Osteoblast (primary cell): ENCODE measurements at places on chromosomes 16 and 17. TPM values are rescaled to one million over a fixed set of nuclear protein-coding genes. Genes with fewer than 3 reads are reported as not detected.

GRCh38 chr16:76577003-76577402, 299.8 kb downstream of the CNTNAP4 start:
- DNase-seq = no peak
- no peak overlapping the region for H3K27ac ChIP-seq
- H3K27me3 ChIP-seq = no peaks in the 10 kb centered on the region
- H3K36me3 ChIP-seq = no peaks in the 10 kb centered on the region
- no peak overlapping the region for H3K4me3 ChIP-seq
- no peaks in the 10 kb centered on the region for H3K4me1 ChIP-seq

DNA sequence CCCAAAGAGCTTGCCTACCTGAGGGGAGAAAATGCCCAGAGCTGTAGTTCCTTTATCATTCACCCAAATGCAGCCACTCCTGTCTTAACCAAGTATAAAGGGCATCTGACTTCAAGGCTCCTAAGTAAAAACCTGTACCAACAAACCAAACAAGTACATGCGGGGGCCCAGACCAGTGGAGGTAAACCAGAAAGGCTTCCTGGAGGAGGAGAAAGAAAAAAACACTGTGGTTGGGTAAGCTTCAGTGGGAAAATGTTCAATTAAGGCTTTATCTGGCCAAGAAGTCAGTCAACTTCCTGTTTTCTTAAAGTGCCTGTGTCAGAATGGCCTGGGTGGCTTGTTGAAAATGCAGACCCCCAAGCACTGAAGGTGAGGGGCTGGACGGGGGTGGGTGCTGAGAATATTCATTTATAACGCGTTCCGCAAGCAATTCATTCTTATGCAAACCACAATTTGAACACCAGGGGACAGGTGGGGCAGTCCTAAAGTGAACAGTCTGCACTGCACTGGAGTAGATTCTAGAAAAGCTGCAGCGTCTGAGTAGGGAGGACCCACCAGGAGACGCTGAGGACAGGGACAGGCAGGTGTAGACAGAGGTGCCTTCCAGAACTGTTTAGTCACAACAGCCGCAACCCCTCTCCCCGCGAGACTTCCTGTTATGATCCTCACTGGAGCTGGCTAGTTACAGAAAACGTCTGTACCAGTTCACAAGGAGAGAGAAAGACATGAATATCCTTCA, 467.1 kb downstream of the SOX9 start:
- H3K27ac ChIP-seq = no peak overlapping the region
- H3K4me3 ChIP-seq = peak overlapping the region; percentile 8
- H3K36me3 ChIP-seq = no peaks in the 10 kb centered on the region
- DNase-seq = peak; percentile 68
- peaks cover 17% of the 10 kb centered on the region for H3K4me1 ChIP-seq

- DNase-seq = peak; percentile 44
- no peaks in the 10 kb centered on the region for H3K27me3 ChIP-seq
- peaks cover 25% of the 10 kb centered on the region for H3K36me3 ChIP-seq
Measured at GRCh38 chr16:53159781-53160436, 105.1 kb downstream of the CHD9 start.

- no peak for DNase-seq
- H3K4me1 ChIP-seq = no peaks in the 10 kb centered on the region
- H3K4me3 ChIP-seq = no peak overlapping the region
- H3K36me3 ChIP-seq = no peaks in the 10 kb centered on the region
- no peaks in the 10 kb centered on the region for H3K27me3 ChIP-seq
- no peak overlapping the region for H3K27ac ChIP-seq
Measured at GRCh38 chr16:76081967-76082366, 195.2 kb upstream of the CNTNAP4 start.

TAC4 gene
- not detected in 2 replicates for total RNA-seq

CMTM2 gene
- total RNA-seq = not detected in 2 replicates

GRCh38 chr17:78812855-78813254, 27.8 kb downstream of the USP36 start:
- H3K36me3 ChIP-seq = peaks cover 86% of the 10 kb centered on the region
- peaks cover 6% of the 10 kb centered on the region for H3K4me1 ChIP-seq
- H3K4me3 ChIP-seq = no peak overlapping the region
- DNase-seq = no peak

DNA sequence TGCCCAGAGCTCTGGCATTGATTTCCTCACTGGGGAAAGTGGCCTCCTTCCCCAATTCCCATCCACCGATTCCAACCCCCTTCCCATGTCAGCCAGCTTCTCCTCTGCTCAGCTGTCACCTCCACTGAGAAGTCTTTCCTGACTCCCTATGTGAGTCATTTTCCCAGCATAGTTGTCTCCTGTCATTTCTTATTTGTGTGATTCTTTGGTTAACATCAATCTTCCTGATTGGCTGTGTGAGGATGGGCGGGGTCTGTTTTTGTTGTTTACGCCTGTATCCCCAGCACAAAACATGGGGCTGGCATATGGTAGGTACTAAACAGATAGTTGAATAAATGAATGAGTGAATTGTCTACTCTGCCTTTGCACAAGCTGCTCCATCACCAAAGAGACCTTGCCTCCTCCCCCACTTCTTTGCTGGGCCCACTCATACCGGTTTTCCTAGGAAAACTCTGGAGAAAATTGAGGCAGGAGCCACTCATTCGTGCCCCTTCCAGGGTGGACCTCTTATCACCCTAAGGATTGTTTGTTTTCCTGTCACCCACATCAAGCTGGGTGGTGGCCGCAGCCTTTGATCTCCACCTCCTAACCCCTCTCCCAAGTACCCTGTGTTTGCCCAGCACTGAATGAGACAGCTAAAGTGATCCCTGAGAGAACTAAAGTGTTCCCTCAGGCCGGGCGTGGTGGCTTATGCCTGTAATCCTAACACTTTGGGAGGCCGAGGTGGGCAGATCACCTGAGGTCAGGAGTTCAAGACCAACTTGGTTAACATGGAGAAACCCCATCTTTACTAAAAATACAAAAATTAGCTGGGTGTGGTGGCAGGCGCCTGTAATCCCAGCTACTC, 1.2 kb upstream of the GRB7 start:
- H3K4me1 ChIP-seq = peaks cover 19% of the 10 kb centered on the region
- H3K27ac ChIP-seq = no peak overlapping the region
- H3K27me3 ChIP-seq = peaks cover 14% of the 10 kb centered on the region

NECAB2 gene
- 0.29 and 0.72 TPM in 2 replicates for total RNA-seq

DNA sequence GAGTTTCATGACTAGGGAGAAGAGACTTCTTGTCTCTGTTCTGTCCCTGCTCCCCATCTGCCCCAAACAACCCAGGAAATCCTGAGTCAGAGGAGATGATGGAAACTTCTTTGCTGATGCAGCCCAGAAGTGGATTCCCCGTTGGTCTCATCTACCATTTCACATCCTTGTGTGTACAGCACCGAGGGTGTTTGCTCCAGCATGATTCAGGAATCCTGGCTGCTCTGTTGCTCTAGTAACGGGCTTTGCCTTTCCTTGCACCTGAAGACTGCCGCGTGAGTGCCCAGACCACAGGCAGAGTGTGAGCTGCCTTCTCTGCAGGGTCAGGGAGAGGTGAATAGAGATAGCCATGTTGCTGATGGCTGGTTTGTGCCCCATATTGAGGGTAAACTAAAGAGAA, 408.4 kb downstream of the CPPED1 start:
- H3K4me1 ChIP-seq = peaks cover 12% of the 10 kb centered on the region
- no peaks in the 10 kb centered on the region for H3K27me3 ChIP-seq
- no peak overlapping the region for H3K4me3 ChIP-seq
- H3K36me3 ChIP-seq = no peaks in the 10 kb centered on the region

RGS11 gene
- 0.36 and 0.59 TPM in 2 replicates for total RNA-seq

DNA sequence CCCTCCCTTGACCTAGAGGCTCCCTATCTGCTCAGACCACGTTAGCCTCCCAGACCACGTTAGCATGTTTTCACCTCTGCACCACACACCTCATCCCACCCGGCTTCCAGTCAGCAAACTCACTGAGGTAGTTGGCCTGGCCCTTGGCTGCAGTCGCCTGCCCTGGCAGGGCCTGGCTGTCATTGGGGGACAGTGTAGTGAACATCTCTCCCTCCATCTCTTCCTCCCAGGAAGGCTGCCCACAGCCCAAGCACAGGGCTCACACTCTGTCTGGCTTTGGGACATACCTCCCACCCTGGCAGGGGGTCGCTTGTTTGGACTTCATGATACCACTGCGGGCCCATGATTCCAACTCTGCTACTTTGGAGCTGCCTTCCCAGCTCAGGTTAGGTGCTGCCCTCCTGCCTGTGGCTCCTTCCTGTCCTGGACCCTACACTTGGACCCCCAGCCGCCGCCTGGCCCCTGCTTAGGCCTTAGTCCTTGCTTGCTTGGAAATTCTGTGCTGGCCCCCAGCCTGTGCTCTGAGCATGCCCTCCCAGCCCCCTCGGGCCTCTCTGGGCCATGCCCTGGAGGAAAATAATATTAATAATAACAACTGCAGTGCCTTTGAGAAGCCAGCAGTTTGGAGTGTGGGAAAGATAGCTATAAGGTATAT, 167.7 kb downstream of the COPRS start:
- no peak overlapping the region for H3K27ac ChIP-seq
- no peaks in the 10 kb centered on the region for H3K36me3 ChIP-seq
- H3K27me3 ChIP-seq = no peaks in the 10 kb centered on the region
- no peak overlapping the region for H3K4me3 ChIP-seq
- DNase-seq = no peak
- peaks cover 22% of the 10 kb centered on the region for H3K4me1 ChIP-seq

- peaks cover 13% of the 10 kb centered on the region for H3K27me3 ChIP-seq
- H3K4me1 ChIP-seq = peaks cover 8% of the 10 kb centered on the region
- H3K36me3 ChIP-seq = no peaks in the 10 kb centered on the region
- no peak overlapping the region for H3K27ac ChIP-seq
- H3K4me3 ChIP-seq = no peak overlapping the region
Measured at GRCh38 chr17:61583242-61583641, 7.8 kb downstream of the NACA2 start.

CD300E gene
- under 0.01 TPM in 1 of 2 replicates, not detected in the other for total RNA-seq

RPL13 gene
- 2,112 and 2,440 TPM in 2 replicates for total RNA-seq
